SK-N-DZ (cell line): ENCODE measurements at places on chromosomes 13 and 19.

GRCh38 chr13:74891610-74892009 lies 590.4 kb downstream of the TBC1D4 start:
- DNase-seq: no peak

DNA sequence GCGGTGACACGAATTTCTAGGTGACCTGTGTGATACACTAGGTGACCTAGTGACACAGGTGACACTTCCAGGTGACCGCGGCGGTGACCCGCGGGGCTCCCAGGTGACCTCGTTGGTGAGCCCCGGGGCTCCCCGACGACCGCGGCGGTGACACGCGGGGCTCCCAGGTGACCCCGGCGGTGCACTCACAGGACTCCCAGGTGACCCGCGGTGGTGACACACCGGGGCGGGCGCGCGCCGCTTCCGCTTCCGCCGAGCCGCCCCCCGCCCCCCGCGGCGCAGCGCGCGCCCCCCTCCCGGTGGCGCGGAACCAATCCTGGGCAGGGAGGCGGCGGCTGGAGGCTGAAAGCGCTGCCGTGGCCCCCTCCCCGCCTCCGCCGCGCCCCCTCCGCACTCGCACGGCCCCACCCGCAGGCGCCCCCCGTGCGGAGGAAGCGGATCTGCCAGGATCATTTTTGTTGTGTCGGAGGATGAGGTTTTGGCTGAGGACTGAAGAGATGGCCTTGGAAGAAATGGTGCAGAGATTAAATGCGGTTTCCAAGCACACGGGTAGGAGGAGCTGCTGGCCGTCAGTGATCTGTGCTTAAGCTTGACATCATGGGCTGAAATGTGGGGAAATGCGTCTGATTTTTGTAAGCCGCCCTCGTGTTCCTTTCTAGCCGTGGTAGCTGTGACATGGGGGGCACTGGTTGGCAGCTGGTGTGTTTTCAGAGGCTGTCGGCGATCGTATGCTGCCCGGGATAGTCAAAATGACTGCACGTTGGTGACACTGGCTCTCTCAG lies at the start of gene MCF2L:
TSS of gene MCF2L (plus strand) at position 305 of the 782 bp plus-strand sequence. CDS start at position 471, 166 bp downstream.
- DNase-seq: peak; percentile 55

GRCh38 chr19:40305403-40305802 lies 20.3 kb upstream of the AKT2 start:
- peak; percentile 81 for DNase-seq

DNA sequence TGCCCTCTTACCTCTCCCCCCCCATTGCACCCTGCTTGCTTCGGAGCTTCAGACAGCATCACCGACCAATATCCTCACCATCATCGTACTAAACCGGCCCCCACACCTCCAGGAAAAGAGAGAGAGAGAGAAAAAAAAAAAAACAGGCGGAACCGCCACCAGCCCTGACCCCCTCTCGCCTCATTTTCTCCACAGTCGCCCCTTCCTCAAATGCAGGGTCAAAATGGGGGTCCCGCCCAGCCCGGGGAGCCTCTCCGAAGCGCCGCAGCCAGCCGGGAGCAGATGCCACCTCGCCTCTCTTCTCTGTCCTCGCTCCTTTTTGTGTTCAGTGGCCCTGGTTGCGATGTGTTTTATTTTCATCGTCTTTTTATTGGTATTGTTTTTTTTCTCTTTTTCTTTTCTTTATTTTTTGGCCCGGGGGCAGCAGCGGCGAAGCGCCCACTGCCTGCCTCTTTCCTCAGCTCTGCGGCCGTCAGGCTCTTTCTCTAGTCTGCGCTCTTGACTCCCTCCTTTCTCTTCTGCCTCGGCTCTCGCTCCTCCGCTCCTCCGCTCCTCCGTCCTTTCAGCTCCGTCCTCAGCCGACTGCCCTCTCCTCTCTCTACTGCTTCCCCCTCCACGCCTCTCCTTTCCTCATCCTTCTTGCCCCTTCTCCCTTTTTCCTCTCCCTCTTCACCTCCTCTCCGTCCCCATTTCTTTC lies 41.4 kb downstream of the DEDD2 start:
- peak; percentile 46 for DNase-seq

DNA sequence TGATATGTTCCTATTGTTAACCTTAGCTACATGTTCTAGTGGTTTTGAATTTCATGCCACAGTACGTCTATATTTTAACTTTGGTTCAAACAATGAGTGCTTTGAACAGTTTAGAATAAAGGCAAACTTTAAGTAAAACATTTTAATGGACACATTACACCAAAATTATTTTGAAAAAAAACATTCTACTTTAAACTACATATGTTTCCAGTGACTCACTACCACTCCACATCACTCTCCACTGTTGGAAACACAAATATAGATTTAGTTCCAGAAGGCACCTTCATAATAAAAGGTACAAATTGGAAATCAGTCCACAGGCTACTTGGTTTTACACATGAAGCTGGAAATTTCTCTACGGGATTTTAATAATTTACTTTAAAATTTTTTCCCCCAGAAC lies 373.5 kb downstream of the MYO16 start:
- no peak for DNase-seq

DNA sequence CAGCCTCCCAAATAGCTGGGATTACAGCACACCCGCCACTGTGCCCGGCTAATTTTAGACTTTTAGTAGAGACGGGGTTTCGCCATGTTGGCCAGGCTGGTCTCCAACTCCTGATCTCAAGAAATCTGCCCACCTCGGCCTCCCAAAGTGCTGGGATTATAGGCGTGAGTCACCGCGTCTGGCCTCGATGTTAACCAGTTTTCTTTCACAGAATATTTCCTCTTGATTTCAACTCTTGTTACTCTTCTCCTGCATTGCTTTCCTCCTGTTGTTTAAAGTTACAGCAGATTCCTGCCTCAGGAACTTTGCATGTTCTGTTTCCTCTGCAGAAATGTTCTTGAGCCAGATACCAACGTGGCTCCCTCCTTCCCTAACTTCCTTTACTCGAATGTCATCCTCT lies 3.7 kb upstream of the PEX11G start:
- DNase-seq: no peak

DNA sequence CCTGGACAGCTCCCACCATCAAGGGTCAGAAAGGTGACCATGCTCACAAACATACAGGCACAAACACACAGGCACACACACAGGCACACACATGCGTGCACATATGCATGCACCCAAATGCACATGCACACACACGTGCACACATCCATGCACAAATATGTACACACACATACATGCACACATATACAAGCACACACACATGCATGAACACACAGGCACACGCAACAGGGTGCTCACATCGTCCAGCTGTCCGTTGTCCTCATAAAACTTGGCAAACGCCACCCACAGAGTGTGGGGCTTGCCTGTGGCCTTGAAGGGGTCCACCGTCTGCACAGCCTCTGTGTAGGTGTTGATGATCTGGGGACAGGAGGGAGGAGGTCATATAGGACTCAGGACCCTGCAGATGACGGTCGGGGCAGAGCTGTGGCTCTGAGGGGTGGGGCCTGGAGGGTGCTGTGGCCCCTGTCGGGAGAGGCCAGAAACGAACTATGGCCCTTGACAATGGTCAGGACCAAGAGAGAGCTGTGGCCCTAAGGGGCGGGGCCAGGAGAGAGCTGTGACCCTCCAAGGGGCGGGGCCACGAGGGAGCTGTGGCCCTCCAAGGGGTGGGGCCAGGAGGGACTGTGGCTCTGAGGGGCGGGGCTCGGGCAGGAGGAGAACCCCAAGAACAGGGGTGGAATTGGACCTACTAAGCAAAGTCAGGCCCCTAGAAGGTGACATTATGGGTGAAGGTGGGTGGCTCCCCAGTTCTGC lies 6.2 kb downstream of the XAB2 start:
- DNase-seq: no peak

DNA sequence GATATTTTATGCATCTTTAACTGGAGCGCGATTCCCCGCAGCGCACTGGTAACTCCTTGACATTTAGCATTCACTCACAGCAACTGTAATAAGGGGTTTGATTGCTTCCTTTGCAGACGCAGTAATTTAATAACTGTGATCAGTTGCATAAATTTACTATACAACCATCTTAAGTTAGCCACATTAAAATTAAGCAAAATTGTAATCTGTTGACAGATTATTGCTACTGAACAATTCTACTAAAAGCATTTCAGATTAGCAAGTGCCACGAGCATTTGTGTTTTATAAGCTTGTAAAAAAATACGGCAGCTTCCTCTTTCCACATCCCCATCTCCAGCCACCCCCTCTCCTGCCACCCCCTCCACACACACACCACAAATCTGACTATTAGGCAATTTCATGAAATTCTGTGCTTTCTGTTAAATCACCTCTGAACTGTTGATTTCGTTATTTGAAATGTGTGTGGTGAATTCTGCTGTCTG lies 44.4 kb downstream of the TSHZ3 start:
- no peak for DNase-seq

DNA sequence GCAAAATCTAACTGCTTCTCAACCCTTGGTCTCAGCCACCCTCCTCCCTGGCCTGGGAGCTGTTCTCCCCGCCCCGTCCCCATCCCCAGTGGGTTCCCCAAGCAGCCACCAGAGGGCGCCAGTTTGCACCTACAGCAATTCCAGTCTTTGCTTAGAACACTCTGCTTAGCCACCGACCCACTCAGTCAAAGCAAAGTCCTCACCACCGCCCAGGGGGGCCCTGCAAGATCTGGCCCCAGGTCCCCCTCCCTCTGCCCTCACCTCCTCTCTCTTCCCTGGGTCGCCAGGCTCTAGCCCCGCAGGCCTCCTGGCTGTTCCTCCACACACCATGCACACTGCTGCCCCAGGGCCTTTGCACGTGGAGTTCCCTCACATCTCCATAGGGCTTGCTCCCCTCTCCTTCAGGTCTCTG lies 12.4 kb downstream of the TMEM143 start:
- no peak for DNase-seq

- DNase-seq: no peak
Measured at GRCh38 chr13:27482983-27483382, 32.6 kb upstream of the MTIF3 start.

GRCh38 chr13:107999751-108000150 lies 215.6 kb downstream of the LIG4 start:
- no peak for DNase-seq

- no peak for DNase-seq
Measured at GRCh38 chr13:109361562-109362289, 424.7 kb downstream of the IRS2 start.

DNA sequence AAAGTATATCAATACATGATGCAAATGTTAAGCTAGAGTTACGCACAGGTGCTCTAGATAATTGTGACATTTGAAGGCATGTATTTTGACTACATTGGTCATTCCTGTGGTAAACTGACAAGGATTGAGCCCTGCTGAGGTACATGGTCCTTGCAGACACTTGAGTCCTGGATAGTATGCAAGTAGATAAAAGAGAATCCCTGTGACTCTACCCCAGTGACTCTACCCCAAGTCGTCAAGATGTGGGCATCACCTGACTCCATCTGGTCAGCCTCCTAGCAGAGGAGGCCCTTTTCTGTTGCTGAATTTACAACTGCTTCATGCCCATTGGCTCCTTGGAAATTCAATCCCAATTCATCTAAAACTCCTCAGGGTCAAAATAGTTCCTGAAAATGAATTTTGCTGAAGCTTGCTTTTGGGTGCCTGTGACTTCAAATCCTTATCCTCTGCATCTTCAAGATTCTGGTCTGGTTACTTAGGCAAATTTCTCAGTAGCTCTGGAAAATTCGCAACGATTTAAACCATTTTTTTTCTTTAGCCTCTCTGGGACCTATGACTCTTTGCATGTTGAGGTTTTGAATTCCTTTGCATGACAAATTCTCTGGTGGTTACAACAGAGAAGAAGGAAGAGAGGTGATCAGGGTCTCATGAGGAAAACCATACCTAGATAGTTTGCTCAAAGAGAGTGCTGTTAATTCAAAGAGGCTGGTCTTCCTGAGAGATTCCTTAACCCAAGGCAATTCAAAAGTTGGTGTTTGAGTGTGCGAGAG lies 422.1 kb downstream of the FGF9 start:
- no peak for DNase-seq

GRCh38 chr13:30856005-30856790 lies 49.9 kb upstream of the MEDAG start:
- DNase-seq: no peak

GRCh38 chr19:871446-872265 lies 12.2 kb downstream of the CFD start:
- DNase-seq: no peak

DNA sequence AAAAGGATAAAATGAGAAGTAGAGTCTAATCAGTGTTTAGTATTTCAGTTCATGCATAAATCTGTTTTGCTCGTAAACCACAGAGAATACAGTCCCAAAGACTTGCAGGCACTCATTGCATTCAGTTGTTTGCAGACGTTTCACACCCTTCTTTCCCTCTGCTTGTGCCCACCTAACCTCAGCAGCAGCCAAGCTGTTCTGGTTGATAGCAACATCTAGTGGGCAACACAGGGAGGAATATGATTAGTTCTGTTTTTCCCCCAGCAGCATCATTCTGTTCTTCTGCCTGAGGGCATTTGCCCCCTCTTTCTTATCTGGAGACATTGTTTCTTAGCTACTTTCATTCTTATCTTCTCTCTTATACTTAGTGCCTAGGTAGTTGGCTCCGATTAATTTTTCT lies 135.6 kb downstream of the PAN3 start:
- DNase-seq: no peak

DNA sequence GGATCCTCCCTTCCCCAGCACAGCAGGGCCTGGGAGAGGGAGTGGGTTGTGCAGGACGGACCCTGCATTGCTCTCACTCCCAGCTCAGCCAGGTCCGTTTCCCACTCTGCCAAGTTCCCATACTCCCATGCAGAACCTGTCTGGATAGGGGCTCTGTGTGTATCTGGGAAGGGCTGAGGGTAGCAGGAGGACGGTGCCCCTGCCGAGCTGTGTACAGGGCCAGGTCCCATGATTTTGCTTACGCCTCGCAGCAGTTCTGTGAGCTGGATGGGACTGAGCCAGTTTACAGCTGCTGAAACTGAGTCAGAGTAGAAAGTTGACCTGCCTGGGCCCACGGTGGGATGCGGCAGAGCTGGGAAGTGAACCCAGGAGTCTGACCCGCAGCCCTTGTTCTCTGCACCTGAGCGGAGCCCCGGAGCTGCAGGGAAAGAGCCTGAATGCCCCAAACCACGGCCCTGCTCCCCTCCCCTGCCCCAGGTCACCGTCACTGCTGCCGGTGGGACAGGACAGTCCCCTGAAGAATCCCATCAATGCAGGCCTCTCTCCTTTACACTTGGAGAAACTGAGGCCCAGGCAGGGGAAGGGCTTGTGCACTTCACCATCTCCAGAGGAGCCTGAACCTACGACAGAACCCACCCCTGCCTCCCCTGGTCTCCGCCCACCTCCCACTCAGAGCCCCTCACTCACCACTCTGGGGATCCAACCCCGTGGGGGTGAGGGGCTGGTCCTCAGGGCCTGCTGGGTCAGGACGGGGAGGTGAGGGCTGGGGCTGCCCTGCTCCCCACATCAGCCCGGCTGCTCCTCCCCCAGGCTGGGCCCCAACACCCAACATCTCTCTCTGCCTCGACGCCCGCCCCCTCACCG lies 3.5 kb downstream of the LILRB5 start:
- DNase-seq: no peak

- DNase-seq: no peak
Measured at GRCh38 chr19:48340995-48341394, 15.6 kb downstream of the EMP3 start.

- DNase-seq: peak; percentile 47
Measured at GRCh38 chr19:3162418-3163229, 15.9 kb upstream of the S1PR4 start.

DNA sequence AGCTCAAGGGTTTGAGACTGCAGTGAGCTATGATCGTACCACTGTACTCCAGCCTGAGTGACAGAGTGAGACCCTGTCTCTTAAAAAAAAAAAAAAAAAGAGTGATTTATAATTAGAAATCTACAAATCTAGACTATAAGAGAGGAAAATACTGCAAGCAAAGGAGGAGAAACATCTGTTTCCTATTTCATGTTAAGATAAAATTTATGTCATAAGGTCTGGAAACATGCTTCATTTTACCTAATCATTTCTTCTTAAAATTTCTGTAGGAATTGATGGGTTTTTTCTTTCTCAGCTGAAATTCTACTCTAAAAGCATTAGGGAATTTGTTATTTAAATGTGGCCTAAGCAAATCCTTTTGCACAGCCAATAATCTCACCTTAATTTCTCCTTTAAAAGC lies 53.2 kb downstream of the C13orf42 start:
- peak; percentile 29 for DNase-seq
